ENCODE measurements at places on chromosomes 3 and 15.

GRCh38 chr3:183189641-183190040, 27.1 kb upstream of the LAMP3 start:
- DNase-seq: peak; percentile 29

GRCh38 chr15:43465100-43465499, 27.9 kb downstream of the TP53BP1 start:
- DNase-seq: no peak

DNA sequence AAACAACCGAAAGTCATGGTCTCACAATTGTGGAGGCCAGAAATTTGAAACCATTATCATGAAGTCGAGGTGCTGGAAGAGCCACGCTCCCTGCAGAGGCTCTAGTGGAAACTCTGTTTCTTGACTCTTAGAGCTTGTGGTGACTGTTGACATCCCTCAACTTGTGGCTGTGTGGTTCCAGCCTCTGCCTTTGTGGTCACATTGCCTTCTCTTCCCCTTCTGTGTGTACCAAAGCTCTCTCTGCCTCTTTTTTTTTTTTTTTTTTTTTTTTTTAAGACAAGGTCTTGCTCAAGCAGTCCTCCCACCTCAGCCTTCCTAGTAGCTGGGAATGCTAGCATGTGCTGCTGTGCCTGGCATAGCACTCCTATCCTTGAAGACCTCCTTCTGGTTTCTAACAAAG, 48.7 kb upstream of the CRTC3 start:
- DNase-seq: no peak

- DNase-seq: no peak
These were observed 19.2 kb downstream of the ANKDD1A start for GRCh38 chr15:64930778-64931371.

All from NCI-H69 (cell line).